Activated gamma-delta T cell treated with Interleukin-2 at 50 U/mL for 16 hours (primary cell): ENCODE measurements at places on chromosomes 4 and X.

DNA sequence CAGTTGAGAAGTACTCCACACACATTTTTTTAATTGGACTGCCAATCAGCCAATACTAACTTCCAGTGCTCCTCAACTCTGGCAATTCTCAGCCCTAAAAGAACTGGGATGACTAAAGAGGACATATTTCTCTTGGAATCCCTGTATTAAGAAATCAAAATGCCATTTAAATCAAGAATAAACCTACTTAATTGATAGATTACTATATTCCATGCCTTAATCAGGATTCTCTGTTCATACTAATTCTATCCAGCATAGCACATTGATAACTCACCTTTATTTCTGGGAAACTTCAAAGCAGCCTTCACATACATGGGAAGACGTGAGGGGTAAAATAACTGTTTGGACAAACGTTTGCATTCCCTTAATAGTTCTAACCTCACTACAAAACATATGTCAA is 93.0 kb upstream of the DKK2 start:
- no peak for DNase-seq

DNA sequence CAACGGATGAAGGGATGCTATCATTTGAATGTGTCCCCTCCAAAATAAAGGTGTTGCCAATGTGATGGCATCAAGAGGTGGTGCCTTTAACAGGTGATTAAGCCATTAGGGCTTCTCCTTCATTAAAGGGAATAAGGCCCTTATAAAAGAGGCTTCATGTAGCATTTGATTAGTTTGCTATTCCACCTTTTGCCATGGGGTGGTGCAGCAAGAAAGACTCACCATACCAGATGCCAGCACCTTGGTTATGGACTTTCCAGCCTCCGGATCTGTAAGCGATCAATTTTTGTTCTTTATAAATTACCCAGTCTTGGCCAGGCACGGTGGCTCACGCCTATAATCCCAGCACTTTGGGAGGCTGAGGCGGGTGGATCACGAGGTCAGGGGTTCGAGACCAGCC is 7.9 kb upstream of the SLC25A43 start:
- DNase-seq = no peak

DNA sequence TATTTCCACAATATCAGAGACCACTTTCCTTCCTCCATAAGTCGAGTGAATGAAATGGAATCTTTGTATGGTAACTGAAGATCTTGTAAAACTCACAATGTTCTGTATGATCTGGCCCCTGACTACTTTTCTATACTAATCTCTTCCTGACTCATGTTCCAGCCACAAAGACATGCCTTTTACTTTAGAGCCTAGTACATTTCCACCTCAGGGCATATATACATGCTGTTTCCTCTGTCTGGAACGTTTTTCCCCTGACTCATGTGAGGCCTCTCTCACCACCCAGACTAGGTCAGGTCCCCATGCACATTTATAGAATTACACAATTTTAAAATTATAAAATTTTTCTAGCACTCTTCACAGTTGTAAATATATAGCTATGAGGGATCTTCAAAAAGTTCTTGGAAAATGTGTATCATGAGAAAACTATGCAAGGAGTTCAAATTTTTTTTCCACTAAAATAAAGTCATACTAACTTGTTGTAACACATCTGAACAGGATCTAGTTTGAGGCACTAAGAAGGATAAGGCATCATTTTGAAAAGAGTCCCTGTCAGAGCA is 208.8 kb downstream of the SH2D1A start:
- no peak for DNase-seq

DNA sequence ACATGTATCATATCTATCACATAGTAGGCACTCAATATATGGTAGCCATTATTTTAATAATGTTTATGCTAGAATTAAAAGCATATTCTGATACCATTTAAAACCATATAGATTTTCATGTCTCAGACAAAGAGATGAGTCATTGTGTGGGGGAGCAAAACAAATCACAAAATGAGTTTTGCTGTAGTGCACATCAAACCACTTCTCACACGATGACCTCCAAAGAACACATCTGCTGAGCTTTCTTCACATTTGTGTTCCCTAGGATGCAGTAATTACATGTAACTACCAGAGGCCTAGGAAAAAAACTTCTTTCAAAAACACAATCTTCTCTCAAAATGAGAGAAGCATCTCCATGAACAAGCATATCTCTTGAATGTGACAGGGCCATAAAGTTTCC is 56.1 kb upstream of the BRS3 start:
- no peak for DNase-seq

DNA sequence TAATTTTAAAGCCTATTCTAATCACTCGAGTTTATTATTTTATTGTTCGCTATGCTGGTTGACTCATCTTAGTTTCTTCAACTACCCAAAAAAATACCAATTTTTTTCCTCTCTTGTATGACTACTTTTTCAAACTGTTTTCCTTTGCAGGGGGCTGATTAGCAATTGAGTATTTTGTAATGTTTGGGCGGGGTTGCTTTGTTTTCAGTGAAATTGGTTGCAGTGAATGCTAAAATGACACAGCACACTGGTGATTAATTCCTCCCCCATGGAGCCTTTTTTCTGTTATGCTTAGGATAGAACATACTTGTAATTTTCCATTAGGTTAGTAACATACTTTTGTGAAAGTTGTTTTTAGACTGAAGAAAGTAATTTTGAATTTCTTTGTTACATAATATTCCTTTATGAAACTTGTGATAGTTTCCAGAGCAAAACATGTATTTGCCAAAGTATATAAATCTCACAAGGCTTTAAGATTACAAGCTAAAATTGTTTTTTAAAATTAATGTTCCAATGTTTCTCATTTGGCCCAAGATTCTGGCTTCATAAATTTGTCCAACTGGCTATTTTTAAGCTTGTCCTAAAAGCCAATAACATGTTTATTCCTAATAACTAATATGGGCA is 120.4 kb downstream of the CHIC1 start:
- DNase-seq = no peak

DNA sequence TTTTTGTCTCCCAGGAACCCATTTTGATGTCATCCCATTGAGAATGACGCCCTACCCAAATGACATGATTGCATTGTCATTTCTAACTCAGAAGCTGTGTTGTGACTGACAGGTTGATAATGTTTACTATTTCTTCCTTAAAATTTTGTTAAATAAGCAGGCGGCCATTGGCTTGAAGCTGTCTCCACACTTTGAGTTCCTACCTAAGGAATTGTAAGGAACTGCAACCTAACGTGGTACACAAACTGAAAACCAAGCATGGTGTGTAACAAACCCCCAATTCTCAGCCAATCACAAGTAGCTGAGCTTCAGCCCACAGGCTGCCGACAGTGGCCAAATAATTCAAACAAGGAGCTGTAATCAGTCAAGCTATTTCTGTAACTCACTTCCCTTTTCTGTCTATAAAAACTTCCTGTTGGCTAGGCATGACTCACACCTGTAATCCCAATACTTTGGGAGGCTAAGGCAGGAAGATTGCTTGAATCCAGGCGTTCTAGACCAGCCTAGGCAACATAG is 2.9 kb upstream of the MND1 start:
- DNase-seq = no peak

- no peak for DNase-seq
These were observed 5.1 kb downstream of the ELF4 start for GRCh38 chrX:130105244-130105643.

DNA sequence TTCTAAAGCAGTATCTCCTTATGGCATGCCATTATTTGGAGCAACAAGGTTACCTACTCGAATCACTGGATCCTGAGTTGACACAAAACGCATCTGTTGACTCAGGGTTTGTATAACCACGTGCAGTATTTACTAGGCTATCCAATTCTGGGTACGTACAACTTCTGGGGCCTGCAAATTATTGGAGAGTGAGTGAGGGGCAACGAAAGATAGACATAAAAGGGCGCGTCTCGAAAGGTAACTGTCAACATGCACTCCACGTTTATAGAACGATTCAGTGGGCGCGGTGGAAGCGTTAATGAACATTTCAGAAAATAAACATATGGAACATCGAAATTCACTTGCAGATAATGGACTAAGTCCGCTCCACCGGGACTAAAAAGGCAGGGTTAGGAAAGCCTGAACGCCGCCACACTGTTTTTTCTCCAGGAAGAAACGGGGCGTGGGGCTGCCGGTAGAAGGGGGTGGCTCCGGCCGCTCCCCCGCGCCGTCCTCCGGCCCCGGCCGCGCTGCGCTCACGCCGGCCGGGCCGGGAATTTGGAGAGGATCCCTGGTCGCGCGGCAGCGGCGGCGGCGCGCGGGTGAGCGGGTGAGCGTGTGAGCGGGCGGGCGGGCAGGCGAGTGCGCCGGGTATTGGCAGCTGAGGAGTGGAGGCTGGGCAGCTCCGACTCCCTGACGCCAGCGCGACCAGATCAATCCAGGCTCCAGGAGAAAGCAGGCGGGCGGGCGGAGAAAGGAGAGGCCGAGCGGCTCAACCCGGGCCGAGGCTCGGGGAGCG is at the start of gene SMAD1:
Gene SMAD1, plus strand, starts transcription at position 690 of the 778 bp plus-strand sequence. CDS start 32,761 bp downstream, outside the sequence.
- DNase-seq = no peak

DNA sequence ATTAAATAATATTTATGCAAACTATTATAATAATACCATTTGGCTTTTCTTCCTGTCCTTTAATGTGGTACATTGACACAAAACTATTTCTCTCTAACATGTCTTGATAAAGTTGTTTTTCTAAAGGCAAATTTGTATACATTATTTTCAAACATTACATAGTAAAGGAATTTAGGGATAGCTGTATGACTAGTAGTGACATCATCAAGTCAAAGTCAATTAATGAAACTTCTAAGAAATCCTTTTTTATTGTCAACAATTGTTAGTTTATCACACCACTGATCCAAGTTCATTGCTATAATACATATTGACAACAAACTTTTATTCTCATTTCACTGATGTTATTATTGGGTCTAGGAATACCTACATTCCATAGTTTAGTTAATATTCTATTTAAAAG is 68.4 kb downstream of the TBCK start:
- no peak for DNase-seq

GRCh38 chr4:6216588-6216987 is 16.2 kb upstream of the JAKMIP1 start:
- no peak for DNase-seq

DNA sequence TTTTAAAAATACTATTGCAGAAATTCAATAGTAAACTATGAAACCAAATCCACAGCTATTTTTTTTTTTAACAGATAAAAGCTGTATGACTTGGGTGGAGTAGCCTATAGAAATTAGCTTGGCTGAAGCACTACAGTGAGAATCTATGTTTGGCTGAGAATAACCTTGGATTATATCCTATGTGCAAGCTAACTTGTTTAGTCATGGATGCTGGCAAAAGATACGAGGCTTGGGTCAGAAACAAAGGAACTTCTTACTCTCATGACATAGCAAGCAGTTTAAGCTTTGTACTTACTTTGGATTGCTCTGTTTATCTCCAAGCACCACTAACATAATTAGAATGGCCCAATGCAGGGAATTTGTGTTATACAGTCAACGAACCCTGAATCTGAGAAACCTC is 119.2 kb upstream of the GRID2 start:
- no peak for DNase-seq

GRCh38 chrX:254630-255215 is 26.5 kb upstream of the PLCXD1 start:
- no peak for DNase-seq
